ENCODE measurements at places on chromosomes 1 and 21.

DNA sequence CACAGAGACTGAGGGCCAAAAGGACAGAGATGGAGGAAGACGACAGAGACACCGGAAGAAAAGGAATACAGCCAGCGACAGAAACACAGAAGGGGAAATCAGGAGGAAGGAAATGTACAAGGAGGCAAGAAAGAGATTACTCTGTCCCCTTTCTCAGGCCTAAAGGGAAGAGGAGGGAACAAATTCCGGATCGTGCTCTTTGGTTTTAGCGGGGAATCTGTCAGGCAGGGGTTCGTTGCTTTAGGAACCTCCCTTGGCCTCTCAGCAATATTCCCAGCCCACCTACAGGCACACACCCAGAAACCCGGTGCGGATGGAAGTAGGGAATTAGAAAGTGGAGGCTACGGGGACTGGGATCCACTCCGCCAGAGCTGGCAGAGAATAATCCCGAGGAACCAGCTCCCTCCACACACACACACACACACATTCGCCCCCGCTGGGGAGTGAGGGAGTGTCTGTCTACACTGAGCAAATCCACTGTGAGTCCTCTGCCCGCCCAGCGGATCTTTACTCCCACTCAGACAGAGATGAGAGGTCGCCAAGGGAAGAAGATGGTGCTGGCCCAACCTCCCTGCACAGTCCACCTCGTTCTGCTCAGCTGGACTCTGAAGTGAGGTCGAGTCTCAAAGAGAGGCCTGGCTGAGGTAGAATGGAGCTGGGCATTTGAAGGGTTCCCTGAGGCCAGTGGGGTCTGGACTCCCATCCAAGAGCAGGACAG lies 5.7 kb downstream of the TAL1 start:
- DNase-seq = no peak

DNA sequence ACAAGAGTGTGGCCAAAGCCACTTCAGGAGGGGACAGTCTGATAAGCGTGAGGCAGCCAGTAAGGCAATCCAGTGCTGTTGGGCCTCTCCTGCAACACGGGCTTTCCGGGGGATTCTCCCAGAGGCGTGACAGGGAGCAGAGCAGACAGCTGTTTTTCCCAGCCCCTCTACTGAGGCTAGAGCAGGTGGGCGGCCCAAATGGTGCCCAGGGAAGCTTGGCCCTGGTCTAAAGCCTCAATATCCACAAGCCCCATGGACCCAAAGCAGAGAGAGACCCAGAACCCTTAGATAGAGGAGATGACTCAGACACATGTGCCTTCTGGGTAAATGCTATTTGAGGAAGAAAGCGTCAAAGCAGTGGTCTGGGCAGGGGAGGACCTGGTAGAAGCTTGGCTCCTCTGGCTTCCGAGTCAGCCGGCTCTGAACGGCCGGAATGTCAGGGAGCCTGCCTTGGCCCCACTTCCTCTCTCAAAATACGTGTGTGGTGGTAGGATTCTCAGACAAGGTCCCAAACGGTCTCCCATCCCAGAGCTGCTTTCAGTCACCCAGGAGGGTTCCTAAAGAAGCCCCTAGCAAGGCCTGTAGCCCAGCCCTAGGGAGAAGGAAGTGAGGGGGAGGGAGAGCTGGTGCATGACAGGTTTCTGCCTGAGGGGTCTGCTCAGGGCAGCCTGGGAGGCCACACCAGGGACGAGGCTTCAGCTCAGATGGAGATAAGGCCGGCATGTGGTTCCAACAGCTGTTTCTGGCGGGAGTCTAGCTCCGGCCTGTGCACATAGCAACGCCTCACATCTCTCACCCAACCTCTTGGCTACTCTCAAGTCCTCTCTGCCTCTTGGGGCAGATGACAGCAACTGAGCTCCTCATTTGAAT lies 28.8 kb downstream of the PIK3C2B start:
- DNase-seq = no peak

DNA sequence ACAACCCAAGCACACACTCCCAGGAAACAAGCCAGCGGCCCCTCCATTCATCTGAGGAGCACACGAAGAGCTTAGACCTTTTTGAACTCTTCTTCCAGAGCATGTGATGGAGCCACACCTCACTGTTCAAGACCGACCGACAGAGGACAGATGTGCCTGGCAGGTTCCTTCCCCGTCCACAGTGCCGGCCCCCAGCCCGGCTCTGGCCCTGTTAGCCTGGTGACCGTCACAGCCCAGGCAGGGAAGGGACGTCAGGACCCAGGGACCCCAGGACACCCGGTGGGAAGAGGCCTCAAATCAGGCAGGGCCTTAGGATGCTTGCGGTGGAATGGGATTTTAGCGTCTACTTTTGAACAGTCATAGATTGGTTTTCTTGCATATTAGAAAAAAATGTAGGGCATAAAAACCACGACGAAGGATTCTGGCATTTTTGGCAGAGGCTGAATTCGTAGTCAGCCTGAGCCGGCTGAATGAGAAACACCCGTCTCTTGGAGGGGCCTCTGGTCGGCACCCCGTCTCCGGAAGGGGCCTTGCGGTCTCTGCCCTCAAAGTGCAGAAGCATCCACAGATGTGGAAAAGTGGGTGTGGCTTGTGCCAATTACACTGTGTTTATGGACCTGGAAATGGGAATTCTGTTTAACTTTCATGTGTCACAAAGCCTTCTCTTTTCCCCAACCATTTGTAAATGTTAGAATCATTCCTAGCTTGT lies 79.3 kb downstream of the SIK1 start:
- no peak for DNase-seq

- no peak for DNase-seq
These were observed 1019.6 kb downstream of the PLA2G4A start for GRCh38 chr1:187848321-187848720.

DNA sequence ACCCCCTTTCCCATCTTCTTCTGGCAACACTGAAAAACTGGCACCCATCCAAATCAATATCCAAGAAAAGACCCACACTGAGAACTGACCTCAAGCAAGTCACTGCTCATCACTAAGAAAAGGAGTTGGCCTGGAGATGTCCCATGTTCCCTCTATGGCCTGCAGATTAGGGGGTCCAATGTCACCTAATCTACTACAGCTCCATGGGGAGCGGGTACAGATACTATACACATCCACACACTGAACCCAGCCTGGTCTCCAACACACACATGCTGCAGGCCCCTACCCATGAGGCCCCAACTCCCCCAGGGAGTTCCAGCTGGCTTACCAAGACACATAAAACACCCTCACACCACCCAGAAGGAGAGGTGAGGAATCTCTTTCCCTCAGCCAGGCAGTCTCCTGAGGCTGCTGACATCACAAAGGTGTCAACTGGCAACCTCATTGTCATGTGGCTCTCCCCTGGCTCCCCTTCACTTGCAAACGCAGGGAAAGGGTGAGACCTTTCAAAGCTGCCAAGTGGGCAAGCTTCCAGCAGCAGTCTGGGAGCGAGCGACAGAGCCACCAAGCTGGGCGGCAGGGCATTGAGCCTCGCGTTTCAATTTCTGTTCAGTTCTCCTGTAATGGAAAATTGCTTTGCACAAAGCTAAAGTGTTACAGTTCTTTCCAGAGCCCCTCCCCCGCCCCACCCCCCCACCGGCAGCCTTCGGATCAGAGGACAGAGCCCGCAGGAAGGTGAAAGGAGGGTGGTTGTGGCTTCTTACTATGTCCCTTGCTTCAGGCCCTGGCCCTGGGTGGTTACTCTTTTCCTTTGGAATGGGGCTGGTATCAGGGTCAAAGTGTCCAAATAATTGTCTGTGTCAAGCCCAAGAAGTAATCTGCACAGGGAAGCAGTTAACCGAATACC lies at the start of gene LRRC52:
TSS of gene LRRC52 (plus strand) at position 469 of the 907 bp plus-strand sequence. CDS start at position 766, 297 bp downstream.
- DNase-seq = no peak

GRCh38 chr1:50497007-50497406 lies 73.8 kb upstream of the DMRTA2 start:
- DNase-seq = no peak

DNA sequence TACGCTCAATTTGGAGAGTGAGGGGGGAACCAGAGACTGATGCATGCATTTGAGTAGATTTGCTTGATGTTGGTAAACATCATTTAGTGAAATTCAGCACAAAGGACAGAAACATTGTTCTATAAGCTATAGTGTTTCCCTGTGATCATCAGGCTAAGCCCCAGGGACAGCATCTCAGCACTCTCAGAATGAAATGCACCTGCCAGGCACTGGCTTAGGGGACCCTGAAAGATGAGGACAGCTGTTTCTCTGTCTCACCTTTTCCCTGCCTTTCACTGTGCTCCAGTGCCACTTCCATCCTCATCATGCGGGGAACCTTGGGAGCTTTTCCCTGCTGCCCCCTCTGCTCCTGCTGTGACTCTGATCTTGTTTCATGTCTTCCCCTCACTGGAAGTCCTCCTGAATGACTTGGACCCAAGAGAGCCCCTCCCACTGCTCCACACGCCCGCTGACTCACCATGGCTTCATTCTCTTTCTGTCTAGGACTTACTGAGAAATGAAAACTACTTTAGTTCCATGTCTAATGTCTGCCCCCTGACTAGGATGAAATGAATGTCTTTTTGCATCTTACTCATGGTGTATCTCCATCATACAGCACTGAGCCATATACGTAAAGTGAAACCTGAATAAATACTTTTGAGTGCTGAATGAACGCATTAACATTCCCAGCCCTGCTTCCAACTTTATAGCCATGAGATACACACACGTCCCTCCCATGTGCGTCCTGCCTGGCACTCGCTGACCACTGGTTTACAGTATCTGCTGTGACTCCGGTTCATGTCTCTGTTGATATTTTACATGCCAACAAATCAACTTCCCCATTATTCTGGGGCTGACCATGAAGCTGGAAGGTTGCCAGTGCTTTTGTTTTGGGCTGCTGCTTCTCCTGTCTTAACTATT lies 182.0 kb downstream of the PCP4 start:
- DNase-seq = no peak

- no peak for DNase-seq
These were observed 47.9 kb downstream of the SUSD4 start for GRCh38 chr1:223316082-223316481.

GRCh38 chr21:46113497-46114176 lies 15.7 kb downstream of the COL6A2 start:
- DNase-seq = no peak

DNA sequence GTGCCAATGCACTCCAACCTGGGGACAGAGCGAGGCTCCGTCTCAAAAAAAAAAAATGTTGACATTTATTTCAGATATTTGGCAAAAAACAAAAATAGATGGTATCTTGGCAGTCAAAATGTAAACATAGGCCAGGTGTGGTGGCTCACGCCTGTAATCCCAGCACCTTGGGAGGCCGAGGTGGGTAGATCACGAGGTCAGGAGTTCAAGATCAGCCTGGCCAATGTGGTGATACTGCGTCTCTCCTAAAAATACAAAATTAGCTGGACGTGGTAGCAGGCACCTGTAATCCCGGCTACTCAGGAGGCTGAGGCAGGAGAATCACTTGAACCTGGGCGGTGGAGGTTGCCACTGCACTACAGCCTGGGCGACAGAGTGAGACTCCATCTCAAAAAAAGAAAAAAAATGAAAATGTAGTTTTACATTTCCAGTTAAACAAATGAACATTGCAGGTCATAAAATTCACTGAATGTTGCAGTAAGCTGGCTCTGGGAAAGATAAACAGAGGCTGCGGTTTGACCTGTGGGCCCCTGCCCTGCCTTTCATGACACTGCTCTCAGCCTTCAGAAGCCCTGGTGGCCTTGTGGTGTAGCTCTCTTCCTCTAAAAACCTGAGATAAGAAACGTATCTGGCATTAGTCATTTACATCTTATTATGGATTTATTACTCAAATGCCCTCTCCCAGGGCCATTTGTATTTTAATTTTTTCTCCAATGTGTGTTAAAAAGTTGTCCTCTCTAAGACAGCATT lies 12.2 kb upstream of the SLC44A3 start:
- DNase-seq = peak; percentile 65

- DNase-seq = peak; percentile 88
These were observed 180.0 kb downstream of the ETS2 start for GRCh38 chr21:38985568-38986378.

DNA sequence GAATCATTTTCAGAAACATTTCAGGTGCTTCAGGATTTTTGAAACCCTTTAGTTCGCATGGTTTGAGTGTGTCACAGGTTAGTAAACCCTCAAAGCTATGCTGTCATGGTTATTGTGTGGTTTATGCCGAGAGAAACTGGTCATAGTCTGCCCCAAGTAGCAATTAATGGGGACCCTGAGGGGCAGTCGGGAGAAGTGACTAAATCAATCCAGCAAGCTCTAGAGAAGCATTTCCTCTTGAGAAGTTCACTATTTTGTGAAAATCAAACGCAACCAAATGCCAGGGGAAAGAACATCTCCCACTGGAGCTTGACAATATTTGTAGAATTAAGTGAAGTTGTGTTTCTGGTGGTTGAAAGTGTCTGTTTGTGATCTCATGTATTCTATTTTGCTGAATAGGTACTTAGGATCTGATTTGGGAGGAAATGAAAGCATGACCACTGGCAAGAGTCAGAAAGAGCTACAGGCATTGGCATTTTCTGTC lies 63.0 kb upstream of the BACH1 start:
- DNase-seq = no peak

GRCh38 chr1:115140442-115141144 lies 51.3 kb upstream of the TSPAN2 start:
- DNase-seq = no peak

DNA sequence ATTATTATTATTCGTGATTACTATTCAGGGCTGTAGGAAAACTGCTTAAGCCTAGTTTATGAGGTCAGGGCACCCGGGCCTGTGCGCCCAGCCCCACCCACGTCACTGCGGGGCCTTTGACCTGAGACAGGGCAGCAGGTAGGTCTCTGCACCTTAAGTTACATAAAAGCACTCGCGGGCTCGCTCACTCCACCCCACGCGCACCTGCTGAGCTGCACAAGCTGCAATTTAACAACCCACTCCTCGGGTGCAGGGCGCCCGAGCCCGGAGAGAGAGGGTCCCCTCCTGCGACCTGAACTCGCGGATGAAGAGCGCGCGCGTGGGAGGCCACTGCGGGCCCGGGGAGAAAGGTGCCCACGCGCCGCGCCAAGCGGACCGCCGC lies 477 bp downstream of the ICMT start:
- DNase-seq = peak; percentile 76

DNA sequence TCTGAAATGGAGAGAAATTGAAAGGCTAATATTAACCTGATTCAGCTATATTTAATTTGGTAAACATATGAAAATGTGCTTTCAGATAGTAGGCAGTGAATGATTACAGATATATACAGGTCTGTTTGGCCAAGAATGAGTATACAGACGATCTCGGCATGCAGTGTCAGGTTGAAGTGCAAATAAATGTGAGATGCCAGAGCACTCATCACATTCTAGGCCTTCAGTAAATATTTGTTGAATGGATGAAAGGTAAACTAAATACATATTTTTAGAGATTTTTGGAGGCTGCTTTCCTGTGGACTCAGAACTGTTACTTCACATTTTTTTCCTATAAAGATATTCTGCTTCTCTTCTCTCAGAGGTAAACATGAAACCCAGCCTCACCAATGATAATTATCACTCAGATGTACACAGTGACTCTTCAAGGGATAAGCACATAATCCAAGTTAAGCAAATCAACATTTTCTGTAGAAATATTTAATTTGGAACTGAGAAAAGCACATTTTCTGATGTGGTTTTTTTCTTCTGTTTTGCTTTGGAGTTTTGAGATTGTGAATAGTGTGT lies 702.9 kb downstream of the BRINP3 start:
- DNase-seq = no peak

- no peak for DNase-seq
These were observed 15.3 kb downstream of the PYCR2 start for GRCh38 chr1:225908773-225909172.

All from activated CD4-positive, alpha-beta T cell treated with anti-CD3 and anti-CD28 coated beads, Interleukin-2, amount 10 ng/mL, durations not matched to agents 24 days and 14 days (primary cell).